ENCODE measurements at places on chromosomes 1 and 21.

GRCh38 chr1:168293356-168293755 is 12.7 kb downstream of the TBX19 start:
- no peak for DNase-seq

DNA sequence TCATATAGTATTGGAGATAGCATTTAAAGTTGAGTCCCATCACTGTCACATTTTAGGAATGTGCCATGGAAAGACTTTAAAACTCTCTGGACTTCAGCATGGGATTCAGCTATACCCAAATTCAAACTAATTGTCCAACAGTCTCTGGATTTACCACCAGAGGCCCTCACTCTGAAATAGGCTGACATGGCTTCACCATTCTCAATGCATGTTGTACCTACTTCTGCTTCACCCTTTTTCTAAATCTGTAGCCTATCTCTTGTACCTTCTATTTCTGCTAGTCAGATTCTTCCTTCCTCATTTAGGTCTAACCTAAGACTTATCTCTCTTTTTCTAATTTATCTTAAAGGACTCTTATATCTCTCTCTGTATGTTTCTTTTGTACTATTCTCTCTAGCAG is 512.7 kb upstream of the ZRANB2 start:
- no peak for DNase-seq

DNA sequence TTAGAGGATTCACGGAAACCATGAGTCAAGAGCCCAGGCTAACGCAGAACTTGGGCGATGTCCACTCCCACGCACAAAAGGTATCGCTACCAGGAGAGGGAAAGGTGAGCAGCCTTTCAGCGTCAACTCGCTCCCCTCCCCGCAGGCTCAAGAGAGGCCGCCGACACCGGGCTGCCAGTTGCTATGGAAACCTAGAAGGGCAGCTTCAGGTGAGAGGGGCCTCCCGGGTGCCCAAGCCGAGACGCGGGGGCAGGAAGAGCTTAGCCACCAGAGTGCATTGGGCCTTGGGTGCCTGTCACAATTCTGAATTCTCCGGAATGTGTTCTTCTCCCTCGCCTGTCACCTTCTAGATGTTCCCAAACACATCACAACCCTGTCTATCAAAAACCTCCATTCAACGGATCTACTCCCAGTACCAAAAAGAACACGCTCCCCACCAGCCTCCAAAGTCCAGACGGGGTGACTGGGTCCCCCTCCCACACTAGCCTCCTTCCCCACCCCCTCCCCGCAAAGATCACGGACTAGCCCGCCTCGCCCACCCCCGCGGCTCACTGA is 694 bp downstream of the MEAF6 start:
- peak; percentile 74 for DNase-seq

DNA sequence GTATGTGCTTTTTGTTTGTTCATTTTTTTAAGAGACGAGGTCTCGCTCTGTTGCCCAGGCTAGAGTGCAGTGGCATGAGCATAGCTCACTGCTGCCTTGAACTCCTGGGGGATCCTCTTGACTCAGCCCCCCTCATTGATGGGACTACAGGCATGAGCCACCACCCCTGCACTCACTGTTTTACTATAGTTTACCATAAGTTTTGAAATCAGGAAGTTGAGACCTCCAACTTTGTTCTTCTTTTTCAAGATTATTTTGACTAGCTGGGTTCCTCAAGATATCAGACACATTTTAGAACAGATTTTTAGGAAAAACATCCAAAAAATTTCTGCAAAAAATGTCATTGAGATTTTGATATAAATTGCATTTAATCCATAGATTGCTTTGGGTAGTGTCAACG is 120.4 kb upstream of the FGGY start:
- DNase-seq: no peak

DNA sequence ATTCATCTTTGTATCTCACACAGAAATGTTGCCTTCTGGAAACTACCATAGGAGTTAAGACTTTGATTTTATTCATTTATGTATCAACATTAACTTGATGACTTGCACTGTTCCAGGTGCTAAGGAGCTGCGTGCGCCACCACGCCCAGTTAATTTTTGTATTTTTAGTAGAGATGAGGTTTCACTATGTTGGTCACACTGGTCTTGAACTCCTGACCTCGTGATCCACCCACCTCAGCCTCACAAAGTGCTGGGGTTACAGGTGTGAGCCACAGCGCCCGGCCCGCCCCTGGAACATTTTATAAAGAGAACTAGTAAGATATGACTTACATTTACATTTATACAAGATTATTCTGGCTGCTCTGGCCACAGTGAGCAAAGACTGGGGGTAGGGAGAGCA is 252.2 kb downstream of the FAF1 start:
- DNase-seq: no peak

DNA sequence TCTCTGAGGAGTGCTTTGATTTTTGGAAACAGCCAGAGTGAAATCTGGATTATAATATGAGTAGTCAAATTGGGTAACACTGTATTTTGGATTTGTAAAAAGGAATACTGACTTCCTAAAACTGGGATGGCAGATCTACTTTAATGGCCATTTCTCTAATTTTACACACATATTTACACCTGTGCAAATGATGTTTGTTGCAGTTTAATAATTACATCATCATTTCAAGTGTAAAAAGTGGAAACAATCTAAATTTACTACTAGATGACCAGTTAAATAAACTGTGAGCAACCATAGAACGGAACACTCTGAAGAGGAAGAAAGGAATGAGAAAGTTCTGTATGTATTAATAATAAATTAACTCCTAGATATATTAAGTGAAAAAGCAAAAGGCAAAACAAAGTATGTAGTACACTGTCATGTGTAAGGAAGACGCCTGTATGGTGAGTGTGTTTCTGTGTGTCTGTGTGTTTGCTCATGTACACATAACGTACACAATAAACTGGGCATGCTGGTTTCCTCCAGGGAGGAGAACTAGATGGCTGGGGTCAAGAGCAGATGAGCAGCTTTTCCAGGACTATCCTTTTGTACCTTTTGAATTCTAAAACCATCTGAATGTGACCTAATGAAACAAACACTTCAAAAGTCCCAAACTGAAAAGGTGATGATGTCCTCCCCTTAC is 2.9 kb upstream of the RHEX start:
- DNase-seq: no peak

DNA sequence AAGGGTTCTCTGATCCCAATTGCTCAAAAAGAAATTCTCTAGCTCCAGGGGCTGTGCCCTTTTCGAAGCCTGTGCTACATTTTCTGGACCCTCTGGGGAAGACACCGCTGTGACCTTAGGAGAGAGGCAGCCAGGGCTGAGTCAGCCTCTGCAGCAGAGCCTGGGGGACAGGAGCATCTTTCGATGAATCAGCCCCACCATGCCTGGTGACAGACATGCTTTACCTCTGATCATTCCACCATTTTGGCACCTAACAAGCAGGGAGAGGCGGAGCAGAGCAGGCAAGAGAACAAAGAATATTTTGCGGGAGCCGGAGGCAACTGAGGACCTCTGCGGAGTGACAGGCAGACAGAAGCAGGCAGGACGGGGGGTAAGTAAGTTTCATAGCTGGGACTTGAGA is 84.9 kb downstream of the VWA5B1 start:
- no peak for DNase-seq

GRCh38 chr1:15249081-15249480 is 2.1 kb downstream of the FHAD1 start:
- DNase-seq: peak; percentile 65

Measured in activated naive CD4-positive, alpha-beta T cell treated with Interleukin-2 at 50 U/mL for 16 hours (primary cell).